ENCODE measurements at places on chromosomes 5 and 9. TPM values are rescaled to one million over a fixed set of nuclear protein-coding genes. Genes with fewer than 3 reads are reported as not detected.

BRINP1 gene
- 1.1 TPM for total RNA-seq

SPINK4 gene
- total RNA-seq = not detected

- H3K4me1 ChIP-seq = peaks cover 9% of the 10 kb centered on the region
- no peaks in the 10 kb centered on the region for H3K27me3 ChIP-seq
- no peak overlapping the region for H3K4me3 ChIP-seq
- no peak for DNase-seq
- H3K27ac ChIP-seq = no peak overlapping the region
Measured at GRCh38 chr9:20981486-20981885, 50.0 kb downstream of the HACD4 start.

DNA sequence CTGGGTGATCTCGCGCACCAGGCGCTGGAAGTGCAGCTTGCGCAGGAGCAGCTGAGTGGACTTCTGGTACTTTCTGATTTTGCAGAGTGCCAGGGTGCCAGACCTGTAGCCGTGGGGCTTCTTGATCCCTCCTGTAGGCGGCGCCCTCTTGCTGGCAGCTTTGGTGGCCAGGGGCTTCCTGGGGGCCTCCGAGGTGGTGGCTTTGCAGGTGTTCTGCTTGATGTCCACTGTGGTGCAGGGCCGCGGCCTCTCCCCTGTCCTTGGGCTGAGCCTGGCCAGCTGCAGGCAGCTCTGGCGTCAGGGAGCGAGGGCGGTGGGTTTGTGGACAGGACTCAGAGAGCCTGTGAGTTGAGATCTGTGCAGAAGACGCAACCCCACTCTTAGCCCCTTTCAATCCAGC lies 36.1 kb downstream of the TAF11L14 start:
- H3K27me3 ChIP-seq = no peaks in the 10 kb centered on the region
- DNase-seq = no peak
- no peak overlapping the region for H3K4me3 ChIP-seq

DNA sequence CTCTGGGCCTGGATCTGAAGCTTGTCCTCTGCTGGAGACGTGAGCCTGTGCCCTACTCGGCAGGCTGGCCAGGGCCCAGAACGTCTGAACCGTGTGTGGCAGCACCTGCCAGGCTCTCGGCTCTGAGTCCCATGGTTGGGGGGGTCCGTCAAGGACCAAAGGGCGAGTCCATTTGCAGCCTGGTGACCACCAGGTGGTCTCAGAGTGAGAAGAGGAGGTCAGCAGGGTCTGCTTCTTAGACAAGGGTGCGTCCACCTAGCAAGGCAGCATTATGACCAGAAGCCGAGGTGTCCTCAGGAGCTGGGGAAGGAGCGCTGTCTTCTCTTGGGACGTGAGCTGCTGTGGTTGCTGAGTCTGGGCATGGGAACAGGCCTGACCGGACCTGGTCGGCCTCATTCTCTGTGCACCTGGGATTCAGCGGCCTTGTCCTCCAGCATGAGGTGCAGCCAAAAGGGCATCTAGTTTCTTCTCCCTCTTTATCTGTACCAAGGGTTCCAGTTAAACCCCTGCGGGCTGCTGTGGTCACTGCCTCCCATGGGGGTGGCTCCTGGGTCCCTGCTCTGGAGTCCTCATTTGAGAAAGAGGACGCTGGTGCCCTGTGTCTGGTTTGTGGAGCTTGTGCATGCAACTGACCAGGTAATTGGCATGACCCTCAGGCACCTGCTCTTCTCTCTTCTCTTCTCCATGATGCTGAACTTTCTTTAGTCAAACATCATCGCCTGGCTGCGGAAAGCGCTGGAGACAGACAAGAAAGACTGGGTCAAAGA lies 14.4 kb downstream of the EXOC3 start:
- H3K4me3 ChIP-seq = no peak overlapping the region
- H3K4me1 ChIP-seq = no peaks in the 10 kb centered on the region
- H3K36me3 ChIP-seq = peaks cover 41% of the 10 kb centered on the region
- no peak overlapping the region for H3K27ac ChIP-seq
- H3K27me3 ChIP-seq = no peaks in the 10 kb centered on the region

DNA sequence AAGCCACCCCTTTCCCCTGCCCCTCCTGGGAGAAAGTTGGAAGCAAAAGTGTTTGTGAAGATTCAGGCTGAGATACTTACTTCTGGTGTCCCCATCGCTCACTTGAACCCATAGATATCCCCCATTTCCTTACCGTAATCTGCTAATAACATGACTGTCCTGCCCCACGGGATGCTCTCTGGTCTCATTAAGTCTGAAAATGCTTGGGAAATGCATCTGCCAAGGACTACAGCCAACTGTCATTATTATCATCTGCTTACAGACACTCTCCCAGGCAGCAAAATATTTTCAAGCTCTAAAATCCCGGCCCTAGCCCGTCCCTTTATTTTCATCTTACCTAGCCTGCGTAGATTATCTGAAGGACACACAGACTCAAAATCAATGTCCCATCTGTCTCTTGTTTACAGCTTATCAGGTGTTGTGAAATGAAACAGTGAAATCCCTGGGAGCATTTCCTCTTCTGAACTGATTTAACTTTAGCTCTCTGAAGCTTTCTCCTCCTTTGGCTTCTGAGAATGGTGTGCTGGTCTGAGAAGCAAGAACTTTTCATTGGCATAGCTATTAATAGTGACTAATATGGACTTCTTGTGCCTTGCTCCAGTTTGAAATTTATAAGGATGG lies 126.9 kb upstream of the OSMR start:
- no peaks in the 10 kb centered on the region for H3K36me3 ChIP-seq
- H3K4me3 ChIP-seq = no peak overlapping the region
- peak overlapping the region; percentile 13 for H3K27ac ChIP-seq
